ENCODE measurements at places on chromosomes 2 and 18.
A peak's percentile ranks its signal among the peaks of the same experiment; 100 is the strongest.

DNA sequence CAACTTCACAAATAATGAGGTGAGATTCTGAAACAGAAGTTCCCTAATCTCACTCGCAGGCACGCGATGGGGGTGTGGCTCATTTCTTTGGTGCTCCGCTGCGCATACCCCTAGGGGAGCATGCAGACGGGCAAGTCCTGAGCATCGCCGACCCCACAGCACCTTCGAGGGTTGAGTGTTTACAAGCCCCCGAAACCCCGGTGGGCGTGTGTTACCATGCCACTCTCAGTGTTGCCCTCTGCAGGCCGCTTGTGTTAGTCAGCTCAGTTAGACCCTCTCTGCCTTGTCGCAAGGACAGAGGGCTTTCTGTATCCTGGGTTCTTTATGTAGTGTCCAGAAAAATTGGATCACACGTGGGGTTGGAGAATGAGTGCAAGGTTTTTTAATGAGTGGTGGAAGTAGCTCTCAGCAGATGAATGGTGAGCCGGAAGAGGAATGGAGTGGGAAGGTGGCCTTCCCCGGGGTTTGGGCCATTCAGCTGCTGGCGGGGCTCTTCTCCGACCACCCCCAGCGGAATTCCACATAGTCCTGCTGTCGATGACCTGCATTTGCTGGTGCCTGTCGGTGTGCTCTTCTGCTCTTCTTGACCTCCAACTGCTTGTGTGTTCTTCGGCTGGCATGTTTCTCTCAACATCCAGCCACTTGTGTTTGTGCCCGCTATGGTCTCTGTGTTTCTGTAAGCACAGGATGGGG lies 191.3 kb downstream of the RPRM start:
- DNase-seq = no peak

- DNase-seq = no peak
These were observed 11.6 kb downstream of the GLI2 start for GRCh38 chr2:120747281-120747680.

- no peak for DNase-seq
These were observed 1082.9 kb upstream of the CDH2 start for GRCh38 chr18:29259838-29260237.

DNA sequence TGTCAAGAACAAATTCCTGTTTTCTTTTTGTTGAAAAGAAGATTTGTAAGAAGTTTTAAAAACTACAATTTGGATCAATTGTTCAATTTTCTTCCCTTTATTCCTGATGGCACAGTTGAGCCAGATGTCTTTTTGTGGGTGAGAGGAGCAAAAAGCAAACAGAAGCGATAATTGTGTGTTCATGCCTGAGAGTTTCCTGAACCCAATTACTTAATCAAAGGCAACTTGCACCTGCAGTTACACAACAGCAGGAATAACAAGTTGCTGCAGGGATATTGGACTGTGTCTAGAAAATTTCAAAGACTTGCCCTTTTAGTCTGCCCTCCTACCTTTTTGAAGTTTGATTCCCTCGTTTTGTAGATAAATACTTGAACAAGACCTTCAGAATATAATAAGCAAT lies 383.6 kb downstream of the DSEL start:
- DNase-seq = no peak

- DNase-seq = peak; percentile 53
These were observed 262.4 kb downstream of the NDUFA10 start for GRCh38 chr2:239762655-239763269.

Measured in sciatic nerve (tissue), 2 donors.